Esophagus squamous epithelium (tissue), 5 donors: ENCODE measurements at places on chromosomes 6 and 20. TPM values are rescaled to one million over a fixed set of nuclear protein-coding genes. Genes with fewer than 3 reads are reported as not detected.

SLC32A1 gene
- total RNA-seq = not detected

GRCh38 chr6:154932515-154933027 lies 62.5 kb upstream of the TIAM2 start:
- peaks cover 14% of the 10 kb centered on the region for H3K4me1 ChIP-seq
- no peak overlapping the region for H3K4me3 ChIP-seq
- H3K27ac ChIP-seq = no peak overlapping the region
- no peak for DNase-seq
- no peaks in the 10 kb centered on the region for H3K27me3 ChIP-seq
- H3K36me3 ChIP-seq = no peaks in the 10 kb centered on the region

- H3K27ac ChIP-seq = no peak overlapping the region
- no peak for DNase-seq
- H3K4me1 ChIP-seq = no peaks in the 10 kb centered on the region
- H3K27me3 ChIP-seq = no peaks in the 10 kb centered on the region
- no peak overlapping the region for H3K4me3 ChIP-seq
Measured at GRCh38 chr6:153032255-153032882, 29.9 kb upstream of the MTRF1L start.

RWDD2A gene
- total RNA-seq = 3.1 TPM

GRCh38 chr6:169396554-169397163 lies 143.0 kb upstream of the THBS2 start:
- H3K4me3 ChIP-seq = no peak overlapping the region
- no peak overlapping the region for H3K27ac ChIP-seq
- no peaks in the 10 kb centered on the region for H3K27me3 ChIP-seq
- no peak for DNase-seq
- H3K36me3 ChIP-seq = no peaks in the 10 kb centered on the region

DNA sequence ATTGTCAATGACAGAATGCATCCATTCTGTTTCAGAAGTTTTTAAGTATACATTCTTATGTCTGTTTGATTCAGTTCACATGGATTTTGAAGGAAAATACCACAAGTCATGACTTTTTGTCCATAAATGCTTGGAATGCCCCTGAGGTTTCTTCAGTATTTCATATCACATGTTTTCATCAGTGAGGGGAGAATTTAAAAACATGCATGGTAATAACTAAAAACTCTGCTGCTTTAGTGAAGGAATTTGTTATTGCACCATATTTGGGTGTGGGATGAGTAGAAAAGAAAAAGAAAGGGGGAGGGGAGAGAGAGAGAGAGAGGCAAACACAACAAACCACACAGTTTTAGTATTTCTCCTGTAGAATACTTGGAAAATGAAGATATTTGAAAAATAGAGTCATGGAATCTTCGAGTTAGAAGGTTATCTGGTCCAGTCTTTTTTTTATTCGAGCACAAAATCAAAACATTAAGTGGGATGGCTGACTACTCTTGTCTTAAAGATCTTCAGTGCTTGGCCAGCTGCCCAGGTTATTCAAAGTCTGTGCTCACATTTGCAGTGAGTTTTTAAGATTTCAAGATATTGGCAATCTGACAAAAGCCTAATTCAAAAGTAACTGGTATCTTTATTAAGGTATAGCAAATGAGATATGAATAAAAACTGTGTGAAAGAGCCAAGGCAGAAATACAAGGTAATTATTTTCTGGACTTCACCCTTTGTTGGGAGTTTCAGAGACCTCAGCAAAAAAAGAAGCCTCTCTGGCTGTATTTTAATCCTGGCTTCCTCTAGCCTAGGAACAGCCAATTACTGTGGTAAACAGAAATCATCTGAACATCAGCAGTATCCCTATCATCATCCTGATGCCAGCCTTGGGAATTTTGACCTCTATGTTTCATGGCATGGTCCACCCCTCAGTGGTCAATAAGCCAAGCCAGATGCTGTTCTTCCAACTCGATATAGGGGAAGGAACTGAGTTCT lies 687.9 kb upstream of the CITED2 start:
- no peaks in the 10 kb centered on the region for H3K36me3 ChIP-seq
- H3K27ac ChIP-seq = no peak overlapping the region
- H3K4me3 ChIP-seq = no peak overlapping the region
- no peaks in the 10 kb centered on the region for H3K27me3 ChIP-seq
- no peak for DNase-seq
- no peaks in the 10 kb centered on the region for H3K4me1 ChIP-seq

BPIFB2 gene
- total RNA-seq = 1.6 TPM

DNA sequence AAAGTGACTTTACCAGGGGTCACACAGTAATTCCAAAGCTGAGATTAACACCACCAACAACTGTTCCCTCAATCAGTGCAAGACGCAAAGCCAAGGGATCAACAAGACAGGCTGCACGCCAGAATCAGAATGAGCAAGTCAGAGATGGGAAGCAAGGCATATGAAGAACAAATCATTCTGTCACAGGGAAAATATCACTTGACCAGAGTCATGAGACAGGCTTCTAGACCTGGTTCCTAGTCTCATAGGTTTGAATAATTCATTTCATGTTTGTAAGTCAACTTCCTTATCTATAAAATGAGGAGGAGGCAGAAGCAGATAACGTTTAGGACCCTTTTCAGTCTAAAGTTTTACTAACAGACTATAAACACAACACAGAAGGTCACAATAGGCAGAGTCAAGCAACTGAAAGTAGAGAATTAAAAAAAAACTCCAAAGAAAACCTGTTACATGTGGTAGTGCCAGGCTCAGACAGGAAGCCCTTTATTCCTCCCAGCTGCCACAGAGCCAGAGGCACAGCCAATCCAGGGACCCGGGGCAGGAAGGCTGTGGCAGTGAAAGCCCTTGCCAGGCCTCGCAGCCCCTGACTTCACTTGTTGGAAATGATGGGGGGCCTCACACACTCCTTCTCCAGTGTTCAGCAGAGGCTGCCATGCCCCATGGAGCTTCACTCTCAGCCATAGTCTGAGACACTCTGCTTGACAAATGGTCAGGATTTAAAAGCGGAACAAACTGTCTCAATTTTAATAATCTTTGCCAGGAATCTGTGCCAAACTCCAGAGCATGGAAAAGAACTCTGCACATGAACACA lies 29.2 kb upstream of the DST start:
- H3K36me3 ChIP-seq = no peaks in the 10 kb centered on the region
- H3K4me3 ChIP-seq = no peak overlapping the region
- peaks cover 57% of the 10 kb centered on the region for H3K4me1 ChIP-seq
- peak overlapping the region; percentile 76 for H3K27ac ChIP-seq
- no peaks in the 10 kb centered on the region for H3K27me3 ChIP-seq

DNA sequence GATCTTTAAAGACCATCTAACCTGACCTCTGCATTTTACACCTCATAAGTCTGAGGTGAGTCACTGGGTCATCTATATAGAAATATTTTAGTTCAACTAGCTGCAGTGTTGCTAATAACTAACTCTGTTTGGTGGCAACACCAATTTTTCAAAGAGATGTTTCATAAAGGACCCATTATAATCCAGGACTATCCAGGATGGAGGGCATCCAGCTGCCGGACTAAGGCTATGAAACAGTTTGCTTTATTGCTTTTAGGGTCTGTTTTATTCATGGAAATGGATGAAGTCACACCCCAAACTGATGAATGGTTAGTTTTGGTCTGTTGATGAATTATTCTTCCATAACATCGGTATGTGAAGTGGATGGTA lies 204.2 kb upstream of the GMDS start:
- peaks cover 5% of the 10 kb centered on the region for H3K27me3 ChIP-seq
- H3K27ac ChIP-seq = no peak overlapping the region
- DNase-seq = no peak

GRCh38 chr6:164396071-164397047 lies 913.0 kb downstream of the C6orf118 start:
- H3K27me3 ChIP-seq = no peaks in the 10 kb centered on the region
- DNase-seq = no peak
- H3K36me3 ChIP-seq = no peaks in the 10 kb centered on the region
- no peaks in the 10 kb centered on the region for H3K4me1 ChIP-seq

GRCh38 chr20:8764344-8764962 lies 304.4 kb upstream of the PLCB4 start:
- no peak overlapping the region for H3K27ac ChIP-seq
- DNase-seq = no peak
- peaks cover 10% of the 10 kb centered on the region for H3K36me3 ChIP-seq
- H3K4me1 ChIP-seq = no peaks in the 10 kb centered on the region
- no peak overlapping the region for H3K4me3 ChIP-seq
- H3K27me3 ChIP-seq = no peaks in the 10 kb centered on the region

PGC gene
- total RNA-seq = not detected

FAM210B gene
- 17.7 TPM for total RNA-seq

GRCh38 chr20:60446267-60447111 lies 488.3 kb downstream of the CDH26 start:
- no peak overlapping the region for H3K27ac ChIP-seq
- no peaks in the 10 kb centered on the region for H3K4me1 ChIP-seq
- no peak overlapping the region for H3K4me3 ChIP-seq
- no peaks in the 10 kb centered on the region for H3K36me3 ChIP-seq
- no peaks in the 10 kb centered on the region for H3K27me3 ChIP-seq

DNA sequence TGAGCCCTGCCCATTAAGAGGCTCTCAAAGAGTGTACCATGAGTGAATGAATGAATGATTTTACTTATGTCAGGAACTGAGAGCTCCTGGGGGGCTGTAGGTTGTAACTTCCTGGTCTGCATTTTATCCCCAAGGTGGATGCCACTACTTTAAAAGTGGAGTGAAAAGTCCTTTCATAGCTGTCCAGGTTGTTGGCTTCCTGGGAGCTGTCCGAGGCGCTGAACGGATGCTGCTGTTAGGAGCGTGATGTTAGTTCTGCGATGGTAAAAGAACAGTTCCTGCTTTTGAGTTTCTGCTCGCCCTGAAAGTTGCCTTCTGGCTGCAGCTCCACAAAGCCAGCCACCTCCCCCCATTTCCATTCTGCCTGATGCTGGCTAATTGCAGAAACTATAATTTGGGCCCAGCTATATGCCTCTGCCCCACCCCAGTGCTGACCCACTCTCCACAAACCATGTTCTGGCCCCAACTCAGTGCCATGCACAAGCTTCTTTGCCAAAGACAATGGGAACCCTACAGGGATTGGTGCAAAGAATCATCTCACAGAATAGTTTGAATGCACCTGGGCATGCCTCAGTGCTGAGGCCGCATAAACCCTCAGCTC lies 330.9 kb upstream of the CDH4 start:
- no peaks in the 10 kb centered on the region for H3K36me3 ChIP-seq
- H3K27me3 ChIP-seq = no peaks in the 10 kb centered on the region
- no peak for DNase-seq
- no peak overlapping the region for H3K27ac ChIP-seq
- no peak overlapping the region for H3K4me3 ChIP-seq

GRCh38 chr20:34070079-34070439 lies 42.0 kb downstream of the EIF2S2 start:
- DNase-seq = no peak
- H3K4me1 ChIP-seq = no peaks in the 10 kb centered on the region
- H3K27me3 ChIP-seq = no peaks in the 10 kb centered on the region
- peaks cover 39% of the 10 kb centered on the region for H3K36me3 ChIP-seq
- no peak overlapping the region for H3K4me3 ChIP-seq

- no peak overlapping the region for H3K27ac ChIP-seq
Measured at GRCh38 chr6:27531772-27532459, 59.0 kb upstream of the ZNF184 start.

- no peak overlapping the region for H3K4me3 ChIP-seq
- no peak overlapping the region for H3K27ac ChIP-seq
- H3K4me1 ChIP-seq = peaks cover 10% of the 10 kb centered on the region
- H3K36me3 ChIP-seq = no peaks in the 10 kb centered on the region
- no peaks in the 10 kb centered on the region for H3K27me3 ChIP-seq
Measured at GRCh38 chr6:8436966-8437365, 1.6 kb upstream of the SLC35B3 start.

MACROD2 gene
- total RNA-seq = 2.1 TPM

DNA sequence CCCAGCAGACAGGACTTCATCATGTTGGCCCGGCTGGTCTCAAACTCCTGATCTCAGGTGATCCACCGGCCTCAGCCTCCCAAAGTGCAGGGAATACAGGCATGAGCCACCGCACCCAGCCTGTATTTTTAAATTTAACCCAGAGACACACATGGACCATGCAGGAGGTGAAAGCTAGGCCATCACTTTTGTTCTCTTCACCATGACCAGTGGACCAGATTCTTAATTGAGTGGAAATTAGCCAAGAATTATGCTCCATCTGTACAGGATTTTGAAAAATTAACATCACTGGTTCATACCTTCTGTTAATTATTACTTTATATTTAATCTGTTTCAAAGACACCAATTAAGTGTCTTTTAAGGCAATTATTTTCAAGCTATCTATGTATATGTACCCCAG lies 493.6 kb upstream of the NOX3 start:
- no peak overlapping the region for H3K4me3 ChIP-seq
- no peaks in the 10 kb centered on the region for H3K36me3 ChIP-seq
- no peaks in the 10 kb centered on the region for H3K27me3 ChIP-seq
- no peaks in the 10 kb centered on the region for H3K4me1 ChIP-seq

DNA sequence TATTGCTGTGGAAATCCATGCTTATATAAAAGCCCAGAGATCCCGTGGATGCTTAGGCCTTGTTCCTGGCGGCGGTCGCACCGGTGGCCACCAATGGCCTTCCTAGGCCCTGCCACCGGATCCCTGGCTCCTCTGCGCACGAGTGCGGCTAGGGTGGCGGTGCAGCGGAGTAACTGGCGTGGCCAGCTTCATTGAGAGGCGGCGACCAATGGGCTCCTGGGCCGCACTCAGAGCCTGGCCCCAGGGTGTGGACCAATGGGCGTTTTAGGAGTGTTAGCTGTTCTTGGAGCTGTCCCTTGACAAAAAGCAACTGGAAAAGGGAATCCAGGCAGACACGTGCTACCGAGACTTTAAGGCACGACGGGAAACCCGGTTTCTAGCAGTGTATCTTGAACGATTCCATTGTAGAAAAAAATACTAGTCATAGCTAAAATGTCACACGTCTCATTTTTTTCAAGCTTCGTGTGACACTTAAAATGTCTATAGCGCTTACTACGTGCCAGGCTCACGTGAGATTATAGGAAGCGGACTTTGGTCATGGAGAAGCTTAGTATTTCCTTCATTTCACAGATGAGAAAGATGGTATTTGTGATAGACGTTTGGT lies 1.7 kb downstream of the AMD1 start:
- peak overlapping the region; percentile 94 for H3K4me3 ChIP-seq
- H3K36me3 ChIP-seq = no peaks in the 10 kb centered on the region
- peaks cover 20% of the 10 kb centered on the region for H3K4me1 ChIP-seq
- H3K27me3 ChIP-seq = no peaks in the 10 kb centered on the region
- peak overlapping the region; percentile 93 for H3K27ac ChIP-seq

WFDC5 gene
- 6.0 TPM for total RNA-seq

GRCh38 chr6:135161411-135162395 lies 19.4 kb upstream of the MYB start:
- H3K4me3 ChIP-seq = no peak overlapping the region
- H3K27me3 ChIP-seq = no peaks in the 10 kb centered on the region
- no peaks in the 10 kb centered on the region for H3K36me3 ChIP-seq
- no peak overlapping the region for H3K27ac ChIP-seq

SEMG1 gene
- not detected for total RNA-seq

GRCh38 chr20:49590163-49591017 lies 22.5 kb upstream of the PTGIS start:
- no peak overlapping the region for H3K4me3 ChIP-seq
- H3K4me1 ChIP-seq = peaks cover 55% of the 10 kb centered on the region
- no peak for DNase-seq
- peak overlapping the region; percentile 84 for H3K27ac ChIP-seq
- H3K27me3 ChIP-seq = peaks cover 15% of the 10 kb centered on the region
